ENCODE measurements at places on chromosomes 1 and 21.

- DNase-seq = no peak
Observed at GRCh38 chr21:38181096-38181495, 75.7 kb upstream of the KCNJ15 start.

- DNase-seq = no peak
Observed at GRCh38 chr1:180982422-180982821, 40.2 kb downstream of the STX6 start.

- no peak for DNase-seq
Observed at GRCh38 chr1:99768104-99768503, 1.7 kb upstream of the FRRS1 start.

DNA sequence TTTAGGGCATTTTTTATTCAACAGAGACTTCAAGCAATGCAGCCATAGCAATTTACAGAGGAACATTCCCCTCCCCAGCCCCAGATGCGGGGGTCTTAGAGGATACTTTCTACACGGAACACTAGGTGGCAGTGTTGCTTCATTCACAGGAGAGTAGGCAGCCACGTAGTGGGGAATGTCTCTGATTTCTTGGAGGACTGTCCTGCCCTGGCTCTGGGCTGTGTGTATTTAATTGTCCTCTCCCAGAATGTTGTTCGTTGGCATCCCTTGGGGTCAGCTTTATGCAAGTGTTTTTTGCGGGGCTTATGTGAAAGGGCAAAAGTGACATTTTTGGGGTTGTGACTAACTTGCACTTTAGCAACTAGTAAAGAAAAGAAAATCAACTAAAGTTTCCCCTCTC lies 96.9 kb downstream of the PAPPA2 start:
- peak; percentile 17 for DNase-seq

GRCh38 chr1:39270368-39270767 lies 65.9 kb downstream of the MACF1 start:
- no peak for DNase-seq

GRCh38 chr1:209647156-209647555 lies 5.1 kb downstream of the LAMB3 start:
- DNase-seq = no peak

DNA sequence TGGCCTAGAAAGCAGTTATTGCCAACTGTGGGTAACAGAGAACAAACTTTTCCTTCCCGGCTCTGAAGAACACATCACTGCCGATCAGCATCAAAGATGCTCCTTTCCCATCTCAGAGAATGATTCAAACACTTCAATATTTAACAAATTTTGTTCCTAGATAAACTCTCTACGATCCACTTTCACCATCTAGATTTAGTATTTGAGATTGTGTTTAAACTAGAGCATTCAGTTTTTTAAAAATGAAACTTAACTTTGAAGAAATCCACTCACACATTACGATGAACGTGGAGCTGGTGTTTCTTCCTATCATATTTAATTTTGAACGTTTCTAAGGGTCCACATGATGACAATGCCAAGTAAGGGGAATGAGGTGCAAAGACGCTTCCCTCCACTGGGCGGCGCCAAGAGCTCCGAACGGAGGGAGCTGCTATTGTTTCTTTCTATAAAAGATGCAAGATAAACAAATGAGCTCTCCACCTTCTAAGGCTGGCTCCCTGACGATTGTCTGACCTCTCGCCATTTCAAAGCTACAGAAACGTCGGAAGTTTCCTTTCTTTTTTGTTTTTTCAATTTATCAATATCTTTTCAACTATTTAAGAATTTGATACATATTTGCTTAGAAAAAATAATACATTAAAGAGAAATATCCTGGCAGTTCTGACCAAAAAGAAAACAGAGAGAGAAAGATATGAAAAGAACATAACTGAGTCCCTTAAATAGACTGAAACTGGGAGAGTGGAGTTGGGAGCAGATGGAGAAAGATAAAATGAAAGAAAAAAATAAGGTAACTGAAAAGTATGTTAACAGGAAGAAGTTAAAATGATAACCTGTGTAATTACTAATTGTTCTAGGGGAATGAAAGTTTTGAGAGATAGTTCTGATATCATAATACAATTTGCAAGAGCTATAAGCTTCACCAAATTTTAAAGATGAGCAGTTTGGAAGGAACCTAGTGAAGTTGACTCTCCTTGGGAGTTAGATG lies 4.4 kb upstream of the BARHL2 start:
- no peak for DNase-seq

- DNase-seq = no peak
Observed at GRCh38 chr1:33872683-33873082, 8.8 kb downstream of the HMGB4 start.

- DNase-seq = no peak
Observed at GRCh38 chr1:67636146-67636545, 48.9 kb upstream of the GADD45A start.

DNA sequence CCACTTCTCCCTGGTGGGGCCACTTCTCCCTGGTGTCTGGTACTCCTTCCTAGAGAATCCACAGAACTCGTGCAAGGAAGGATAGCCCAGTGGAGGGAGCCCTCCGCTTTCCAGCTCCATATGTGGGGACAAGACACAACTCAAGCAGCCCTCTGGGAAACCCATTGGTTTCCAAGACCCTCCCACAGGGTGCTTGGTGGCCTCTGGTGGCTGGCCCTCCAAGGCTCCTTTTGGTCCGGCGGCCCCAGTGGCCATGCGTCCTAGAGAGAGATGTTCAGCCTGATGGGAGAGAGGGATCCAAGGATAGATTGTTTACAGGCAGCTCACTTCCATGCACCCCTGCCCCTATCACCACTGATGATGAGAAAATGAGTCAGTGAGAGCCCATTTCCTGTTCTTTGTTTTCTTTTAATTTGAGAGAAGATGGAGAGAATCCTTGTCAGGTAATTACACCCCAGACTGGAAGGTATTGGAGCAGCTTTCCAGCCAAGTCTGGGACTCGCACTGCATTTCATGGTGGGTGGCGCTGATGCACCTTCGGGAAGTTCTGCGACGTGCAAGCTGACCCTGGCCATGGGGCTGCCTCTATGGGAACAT lies 486.2 kb upstream of the VAMP3 start:
- no peak for DNase-seq

GRCh38 chr1:47843781-47844557 lies 153.2 kb downstream of the TRABD2B start:
- DNase-seq = no peak

DNA sequence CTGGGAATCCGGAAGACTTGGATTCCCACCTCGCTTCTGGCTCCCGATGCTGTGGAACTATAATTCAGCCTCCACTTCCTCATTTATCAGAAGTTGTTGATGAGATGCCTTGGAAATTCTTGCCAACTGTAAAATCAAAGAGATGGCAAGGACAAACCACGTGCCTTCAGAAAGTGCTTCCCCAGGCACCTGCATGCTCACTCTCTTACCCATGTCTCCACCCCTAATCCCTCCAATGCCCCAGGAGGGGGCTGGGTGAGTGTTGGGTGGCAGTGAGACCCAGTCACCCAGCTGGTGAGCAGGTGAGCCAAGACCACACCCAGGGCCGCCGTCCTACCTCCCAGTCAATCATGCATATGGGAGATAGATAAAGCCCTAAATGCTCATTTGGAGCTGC lies 160.8 kb downstream of the PSMG1 start:
- no peak for DNase-seq

DNA sequence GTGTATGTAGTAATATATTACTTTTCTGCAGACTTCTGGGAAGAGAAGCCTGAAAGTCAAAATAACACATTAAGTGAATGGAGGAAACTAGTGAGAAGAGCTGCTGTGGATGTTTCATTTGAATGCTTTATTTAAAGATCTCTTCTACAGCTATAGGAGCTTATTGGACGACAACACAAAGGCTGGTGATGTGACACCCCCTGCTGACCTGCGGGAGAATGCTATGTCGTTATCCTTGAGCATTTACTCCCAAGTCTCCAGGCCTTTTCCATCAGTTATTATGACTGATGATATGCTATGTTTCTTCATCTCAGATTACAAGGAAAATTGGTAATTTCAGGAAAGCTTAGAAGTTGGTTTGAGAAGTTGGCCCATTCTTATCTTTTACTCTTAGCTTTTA lies 22.3 kb upstream of the PLA2G4A start:
- no peak for DNase-seq

- no peak for DNase-seq
Observed at GRCh38 chr21:46071082-46071481, 26.8 kb upstream of the COL6A2 start.

DNA sequence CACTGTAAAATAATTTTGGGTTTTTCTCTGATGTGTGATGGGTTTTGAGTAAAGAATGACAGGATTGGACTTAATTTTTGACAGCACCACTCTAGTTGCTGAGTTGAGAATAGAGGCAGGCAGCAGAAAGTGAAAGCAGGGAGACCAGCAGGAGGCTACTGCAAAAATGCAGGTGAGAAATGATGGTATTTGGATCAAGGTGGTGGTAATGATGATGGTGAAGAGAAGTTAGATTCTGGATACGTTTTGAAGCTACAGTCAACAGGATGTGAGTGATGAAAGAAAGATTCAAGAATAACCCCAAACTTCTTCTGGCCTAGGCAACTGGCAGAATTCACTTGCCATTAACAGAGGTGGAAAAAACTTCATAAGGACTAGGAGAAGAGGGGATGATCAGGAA lies 14.8 kb upstream of the AK5 start:
- no peak for DNase-seq

DNA sequence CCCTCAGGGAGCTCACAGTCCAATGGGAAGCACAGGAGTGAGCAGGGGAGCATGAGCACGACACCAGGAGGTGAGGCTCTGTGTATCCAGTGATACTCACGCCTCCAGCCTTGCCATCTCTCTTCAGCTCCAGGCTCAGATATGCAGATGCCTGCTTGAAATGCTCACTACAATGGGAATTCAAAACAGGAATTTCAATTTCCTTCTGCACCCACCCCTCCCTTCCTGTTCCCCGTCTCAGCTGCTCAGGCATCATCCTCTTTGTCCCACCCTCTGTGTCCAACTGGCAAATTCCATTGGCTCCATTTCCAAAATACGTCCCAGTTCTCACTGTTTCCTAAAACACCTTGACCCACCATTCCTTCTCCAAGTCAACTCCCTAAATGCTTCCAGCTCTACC lies 58.9 kb downstream of the FBXO2 start:
- no peak for DNase-seq

DNA sequence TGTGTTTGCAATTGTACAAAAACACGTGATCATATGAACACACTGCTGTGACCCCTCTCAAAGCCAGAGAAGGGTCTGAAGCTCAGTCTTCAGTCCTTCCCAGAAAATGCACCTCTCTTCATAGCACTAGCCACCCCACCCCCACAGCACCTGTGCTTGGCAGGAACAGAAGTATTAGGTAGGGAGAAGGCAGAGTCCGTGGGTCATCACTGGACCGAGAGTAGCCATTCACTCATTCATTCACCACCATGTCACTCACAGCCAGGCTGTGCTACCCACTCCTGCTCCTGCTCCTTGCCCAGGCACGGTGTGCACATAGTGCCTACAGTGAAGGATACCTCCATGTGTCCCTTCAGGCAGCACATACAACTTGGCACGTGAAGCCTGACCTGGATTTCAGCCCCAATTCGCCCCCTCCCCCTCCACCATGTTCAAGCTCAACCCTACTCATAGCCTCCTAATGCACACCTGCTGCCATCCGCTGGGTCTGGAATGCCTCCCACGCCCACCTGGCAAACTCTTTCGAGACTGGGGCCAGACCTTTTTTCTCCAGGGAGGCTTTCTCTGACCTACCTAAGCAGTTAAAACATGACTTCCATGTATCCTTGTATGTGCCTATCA lies 81.9 kb upstream of the GALNT2 start:
- DNase-seq = no peak

DNA sequence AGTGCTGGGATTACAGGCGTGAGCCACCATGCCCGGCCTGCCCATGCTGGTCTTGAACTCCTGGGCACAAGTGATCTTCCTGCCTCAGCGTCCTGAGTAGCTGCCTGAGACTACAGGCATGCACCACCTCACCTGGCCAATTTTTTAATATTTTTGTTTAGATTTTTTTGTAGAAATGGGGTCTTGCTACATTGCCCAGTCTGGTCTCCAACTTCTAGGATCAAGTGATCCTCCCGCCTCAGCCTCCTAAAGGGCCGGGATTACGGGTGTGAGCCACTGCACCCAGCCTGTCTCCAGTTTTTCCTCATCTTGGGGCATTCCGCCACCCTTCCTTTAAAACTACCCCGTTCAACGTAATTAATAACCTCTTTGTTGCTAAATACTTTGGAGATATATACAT lies 7.4 kb downstream of the PMF1 start:
- no peak for DNase-seq

DNA sequence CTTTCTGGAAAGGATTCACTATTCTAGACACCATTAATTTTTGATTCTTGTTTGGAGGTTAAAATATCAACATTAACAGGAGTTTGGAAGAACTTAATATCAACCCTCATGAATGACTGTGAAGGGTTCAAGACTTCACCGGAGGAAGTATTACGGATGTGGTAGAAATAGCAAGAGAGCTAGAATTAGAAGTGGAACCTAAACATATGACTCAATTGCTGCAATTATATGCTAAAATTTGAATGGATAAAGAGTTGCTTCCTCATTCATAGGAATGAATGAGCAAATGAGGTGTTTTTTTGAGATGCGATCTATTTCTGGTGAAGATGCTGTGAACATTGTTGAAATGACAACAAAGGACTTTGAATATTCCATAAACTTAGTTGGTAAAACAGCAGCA lies 77.9 kb upstream of the TNFSF4 start:
- no peak for DNase-seq

DNA sequence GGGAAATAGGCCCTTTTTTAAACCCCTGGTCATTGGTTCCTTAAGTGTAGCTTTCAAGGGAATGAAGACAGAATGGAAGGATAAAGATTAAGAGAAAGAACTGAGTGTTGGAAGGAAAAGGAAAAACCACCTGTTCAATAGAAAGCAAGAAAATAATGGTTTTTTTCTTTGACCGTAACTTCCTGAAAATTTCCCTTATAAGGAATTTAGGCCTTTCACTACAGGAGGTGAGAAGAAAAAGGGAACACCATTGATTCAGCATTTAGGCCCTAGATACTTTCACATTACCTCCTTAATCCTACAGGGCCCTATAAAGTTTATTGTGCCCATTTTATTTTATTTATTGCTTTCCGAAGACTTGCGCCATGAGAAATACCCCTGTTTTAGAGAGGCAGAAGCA lies 18.9 kb downstream of the KPNA6 start:
- DNase-seq = no peak

DNA sequence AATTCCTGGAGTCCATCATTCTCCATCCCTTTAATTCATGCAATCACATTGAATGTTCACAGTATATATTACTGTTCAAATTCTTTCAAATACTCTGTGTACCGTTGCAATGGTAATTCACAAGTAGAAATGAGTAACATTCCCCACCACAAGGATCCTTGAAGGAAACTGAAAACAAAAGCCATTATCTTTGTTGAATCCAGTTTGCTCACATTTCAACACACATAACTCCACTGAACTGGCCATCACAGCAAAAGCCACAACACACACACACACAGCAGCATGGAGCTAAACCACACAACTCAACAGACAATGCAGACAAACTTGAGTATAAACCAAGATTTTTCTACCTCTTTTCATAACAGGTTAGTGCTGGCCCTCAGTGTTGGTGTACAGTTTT lies 188.3 kb upstream of the GREM2 start:
- DNase-seq = no peak

DNA sequence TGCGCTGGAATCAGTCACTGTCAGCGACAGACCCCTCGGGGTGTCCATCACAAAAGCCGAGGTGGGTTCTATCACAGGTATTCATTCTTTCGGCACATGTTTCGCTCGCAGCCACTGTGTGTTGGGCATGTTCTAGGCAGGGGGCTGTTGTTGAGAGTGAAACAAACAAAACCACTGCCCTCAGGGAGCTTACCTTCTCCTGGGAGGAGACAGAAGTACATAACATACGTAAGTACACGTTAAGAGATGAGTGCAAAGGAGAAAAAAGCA lies 6.6 kb downstream of the ATF3 start:
- DNase-seq = no peak

All from GDM1 (cell line).